CD4-positive, alpha-beta T cell treated with Interleukin-2 at 100 ng/mL for 4 hours (primary cell): ENCODE measurements at places on chromosomes 3 and 15.

DNA sequence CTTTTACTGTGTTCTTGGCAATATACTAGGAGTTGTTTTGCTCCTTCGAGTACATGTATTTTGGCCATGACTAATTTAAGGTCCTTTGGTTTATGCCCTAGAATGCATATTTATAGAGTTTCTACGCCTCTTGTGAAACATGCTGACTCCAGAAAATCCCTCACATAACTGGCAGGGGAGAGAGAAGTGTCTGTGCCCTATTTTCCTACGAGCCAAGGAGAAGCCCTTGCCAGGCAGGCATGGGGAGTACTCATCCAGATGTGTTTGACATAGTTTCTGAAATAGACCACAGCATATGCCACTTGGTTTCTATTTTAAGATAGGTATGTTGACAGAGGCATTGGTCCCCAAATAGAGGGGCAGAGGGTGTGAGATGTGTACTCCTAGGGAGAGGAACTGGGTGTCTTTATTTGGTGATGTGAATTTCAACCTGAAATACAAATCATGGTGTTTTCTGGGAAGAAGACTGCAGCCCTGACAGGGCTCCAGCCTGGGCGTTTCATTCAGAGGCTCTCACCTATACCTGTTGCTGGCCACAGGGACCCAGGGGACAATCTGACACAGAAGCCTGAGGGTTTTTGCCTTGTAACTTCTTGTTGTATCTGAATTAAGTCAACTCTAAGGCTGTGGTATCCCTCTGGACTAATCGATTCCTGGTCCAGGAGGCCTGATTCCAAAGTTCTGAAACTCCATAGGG is 267.8 kb upstream of the C2CD4B start:
- DNase-seq = no peak

DNA sequence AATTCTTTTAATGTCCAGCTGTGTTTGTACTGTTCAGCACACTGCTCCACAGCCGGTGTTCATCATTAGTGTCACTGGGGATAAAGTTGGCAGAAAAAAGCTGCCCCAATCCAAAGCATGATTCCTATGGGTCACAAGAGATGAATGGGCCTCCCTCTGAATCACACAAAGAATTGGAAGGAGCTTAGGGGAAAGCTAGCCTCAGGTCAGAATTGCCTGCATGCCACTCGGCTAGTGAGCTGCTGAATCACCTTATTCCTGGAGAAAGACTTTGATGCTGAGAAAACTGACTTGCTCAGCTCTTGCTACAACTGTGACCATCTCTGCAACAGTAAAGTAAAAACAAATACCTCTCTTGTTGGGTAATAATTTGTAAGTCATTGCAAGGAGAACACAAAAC is 3.5 kb downstream of the CCK start:
- DNase-seq = no peak

DNA sequence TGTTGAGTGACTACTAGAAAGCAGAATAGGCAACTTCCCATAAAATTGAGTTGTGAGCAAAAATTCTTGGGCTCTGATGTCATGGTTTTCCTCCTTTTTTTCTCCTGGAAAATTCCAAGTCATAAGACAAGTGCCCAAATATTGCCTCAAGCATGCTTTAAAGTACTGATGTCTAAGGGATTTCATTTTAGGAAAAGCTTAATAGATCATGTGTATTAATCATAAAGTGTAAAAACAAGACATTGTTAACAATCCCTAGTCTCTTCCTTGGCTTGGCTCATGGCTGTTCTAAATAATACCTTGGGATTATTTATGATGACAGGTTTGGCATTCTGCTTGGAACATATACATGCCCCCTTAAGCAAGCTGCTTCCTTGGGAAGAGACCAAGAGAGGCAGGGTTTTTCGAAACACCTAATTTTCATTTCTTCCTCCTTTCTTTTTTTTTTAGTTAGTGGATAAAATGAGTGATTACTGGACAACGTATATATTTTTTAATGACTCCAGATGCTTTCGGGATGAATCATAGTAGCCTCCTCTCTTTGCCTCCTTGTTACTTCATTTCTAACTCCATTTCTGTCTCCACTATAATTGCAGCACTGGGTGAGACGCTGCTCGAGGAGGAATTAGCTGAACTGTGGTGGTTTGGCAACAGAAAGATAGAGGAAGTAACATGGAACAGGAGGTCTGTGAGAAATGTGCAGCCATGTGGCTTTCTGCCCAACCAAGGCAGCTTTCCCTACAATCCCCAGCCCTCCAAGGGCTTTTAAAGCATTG is 104.9 kb downstream of the TPRG1 start:
- no peak for DNase-seq

- peak; percentile 13 for DNase-seq
Observed at GRCh38 chr15:22265056-22265945, 185.0 kb downstream of the OR4M2 start.

DNA sequence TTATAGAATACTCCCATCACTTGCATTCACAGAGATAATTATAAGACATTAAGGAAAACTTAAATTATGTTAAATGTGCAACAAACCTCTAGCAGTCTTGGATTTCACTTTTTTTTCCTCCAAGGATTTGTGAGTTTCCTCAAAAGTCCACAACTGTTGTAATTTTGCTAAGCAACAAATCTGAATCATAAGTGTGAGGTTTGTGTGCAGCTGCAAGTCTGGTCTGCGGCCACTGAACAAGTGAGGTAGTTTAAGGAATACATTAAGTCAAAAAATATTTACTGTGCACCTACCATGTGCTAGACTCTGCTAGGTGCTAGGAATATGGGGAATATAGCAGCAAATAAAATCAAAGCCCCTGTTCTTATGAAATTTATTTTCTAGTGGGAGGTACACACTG is 70.2 kb downstream of the LRRC28 start:
- no peak for DNase-seq

DNA sequence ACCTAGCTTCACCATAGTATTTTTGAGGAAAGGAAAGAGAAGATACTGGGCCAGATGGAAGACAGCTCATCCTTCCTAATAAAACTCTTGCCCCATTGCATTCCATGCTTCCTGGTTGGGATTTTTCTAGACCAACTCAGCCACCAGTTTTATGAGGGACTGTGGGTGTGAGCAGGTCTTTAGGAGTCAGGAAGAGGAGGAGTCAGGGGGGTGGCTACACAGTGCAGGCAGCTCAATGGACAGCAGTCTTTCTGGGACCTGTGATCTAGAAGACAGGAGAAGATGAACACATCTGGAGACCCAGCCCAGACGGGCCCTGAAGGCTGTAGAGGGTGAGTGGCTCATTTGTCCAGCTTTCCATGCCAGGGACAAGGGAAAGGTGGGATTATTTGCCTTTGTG is at the start of gene NOX5:
NOX5 (plus strand) TSS at position 242 of the 400 bp plus-strand sequence; CDS start at position 283, 41 bp downstream.
- DNase-seq = no peak

DNA sequence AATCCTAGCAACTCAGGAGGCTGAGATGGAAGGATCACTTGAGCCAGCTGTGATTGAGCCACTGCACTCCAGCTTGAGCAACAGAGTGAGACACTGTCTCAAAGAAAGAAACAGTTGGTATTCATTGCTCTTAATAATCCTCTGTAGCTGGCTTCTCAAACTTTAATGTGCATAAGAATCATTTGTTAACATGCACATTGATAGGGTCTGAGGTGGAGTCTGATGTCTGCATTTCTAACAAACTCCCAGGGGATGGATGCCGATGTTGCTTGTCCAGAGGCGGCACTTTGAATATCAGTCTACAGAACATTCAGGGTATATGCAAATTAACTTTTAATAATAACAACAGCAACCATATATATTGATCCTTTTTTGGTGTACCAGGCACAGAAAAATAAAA is 39.9 kb downstream of the NKIRAS1 start:
- no peak for DNase-seq

GRCh38 chr15:49741712-49742111 is 120.9 kb downstream of the DTWD1 start:
- DNase-seq = no peak

- no peak for DNase-seq
Observed at GRCh38 chr15:33158366-33158765, 36.1 kb downstream of the FMN1 start.

DNA sequence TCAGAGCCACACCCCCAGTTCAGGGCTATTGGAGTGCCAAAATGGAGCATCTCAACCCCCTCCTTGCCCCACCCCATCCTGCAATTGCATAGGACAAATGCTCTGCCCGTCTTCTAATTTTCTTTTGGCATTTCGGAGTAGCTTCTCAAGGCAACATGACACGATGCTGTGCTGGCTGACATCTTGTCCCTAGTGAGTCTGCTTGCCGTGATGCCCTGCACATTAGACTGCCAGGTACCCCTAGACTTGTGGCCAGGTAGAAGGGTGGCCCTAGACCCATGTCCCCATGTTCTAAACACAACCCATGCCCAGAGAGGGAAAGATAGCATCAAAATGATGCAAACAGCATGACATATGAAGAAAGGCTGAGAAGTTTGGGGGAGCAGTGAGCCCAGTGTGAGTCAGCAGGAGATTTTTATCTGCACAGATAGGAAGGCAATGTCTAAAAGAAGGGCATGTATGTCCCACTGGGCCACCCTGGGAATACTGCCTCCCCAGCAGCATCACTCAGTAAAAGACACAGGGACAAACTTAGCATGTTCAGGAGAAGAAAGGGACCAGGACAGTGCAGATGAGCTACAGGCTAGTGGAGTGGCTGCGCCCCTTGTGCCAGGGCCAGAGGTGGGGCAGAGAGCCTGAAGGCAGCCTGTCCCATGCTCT is 36.8 kb downstream of the CA12 start:
- no peak for DNase-seq

DNA sequence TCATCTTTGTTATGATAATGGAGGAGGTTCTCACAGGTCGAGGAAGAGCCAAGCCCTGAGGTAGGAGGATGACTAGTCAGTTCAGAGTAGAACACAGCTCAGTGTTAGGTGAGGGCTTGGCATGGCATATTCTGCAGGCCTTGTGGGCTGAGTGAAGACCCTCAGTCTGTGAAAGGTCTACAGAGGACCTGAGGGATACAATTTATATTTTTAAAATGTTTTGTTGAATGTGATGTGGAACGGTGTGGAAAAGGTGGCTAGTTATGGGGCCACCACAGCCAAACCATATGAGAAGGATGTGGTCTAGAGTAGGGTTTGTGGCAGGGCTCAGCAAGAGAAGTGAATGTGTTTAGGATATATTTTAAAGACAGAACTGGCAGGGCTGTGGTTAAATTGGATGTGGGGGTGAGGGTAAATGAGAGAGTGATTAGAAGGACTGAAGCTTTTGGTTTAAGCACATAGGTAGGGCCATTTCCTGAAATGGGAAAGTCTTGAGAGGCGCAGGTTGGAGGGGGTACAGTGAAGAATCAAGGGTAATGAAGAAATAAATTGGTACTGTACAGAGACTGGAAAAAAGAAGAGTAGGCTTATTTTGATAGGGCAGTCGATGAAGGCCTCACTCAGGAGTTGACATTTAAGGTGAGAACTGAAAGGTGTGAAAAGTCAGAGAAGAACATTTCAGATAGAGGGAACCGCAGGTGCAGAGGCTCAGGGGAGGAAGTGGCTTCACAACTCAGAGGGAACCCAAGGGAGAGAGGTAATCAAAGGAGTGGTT is 60.5 kb downstream of the SPTSSB start:
- DNase-seq = peak; percentile 58

DNA sequence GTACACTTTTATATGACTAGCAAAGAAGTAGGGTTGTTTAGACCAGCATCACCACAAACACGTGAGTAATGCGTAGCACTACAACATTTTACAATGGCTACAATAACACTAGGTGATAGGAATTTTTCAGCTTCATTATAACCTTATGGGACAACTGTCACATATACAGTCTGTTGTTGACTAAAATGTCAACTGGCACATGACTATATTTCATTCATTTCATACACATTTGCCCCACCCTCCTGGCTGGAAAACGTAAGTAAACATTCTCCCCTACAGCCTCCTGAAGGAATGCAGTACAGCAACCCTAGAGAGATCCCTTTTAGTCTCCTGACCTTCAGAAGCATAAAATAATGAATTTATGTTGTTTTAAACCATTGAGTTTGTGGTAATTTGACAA is 16.2 kb downstream of the RIOX2 start:
- no peak for DNase-seq

- DNase-seq = no peak
Observed at GRCh38 chr3:126266291-126266840, 86.0 kb upstream of the ALDH1L1 start.

GRCh38 chr3:78963771-78964170 is 804.0 kb downstream of the ROBO1 start:
- no peak for DNase-seq
